Activated CD4-positive, alpha-beta T cell treated with anti-CD3 and anti-CD28 coated beads for 4 hours (primary cell): ENCODE measurements at places on chromosomes 5 and 9.

GRCh38 chr9:4324513-4324912, 24.6 kb upstream of the GLIS3 start:
- no peak for DNase-seq

- DNase-seq = no peak
Observed at GRCh38 chr5:82982846-82983245, 94.3 kb downstream of the TMEM167A start.

GRCh38 chr5:126780165-126780827, 3.4 kb downstream of the LMNB1 start:
- peak; percentile 58 for DNase-seq

DNA sequence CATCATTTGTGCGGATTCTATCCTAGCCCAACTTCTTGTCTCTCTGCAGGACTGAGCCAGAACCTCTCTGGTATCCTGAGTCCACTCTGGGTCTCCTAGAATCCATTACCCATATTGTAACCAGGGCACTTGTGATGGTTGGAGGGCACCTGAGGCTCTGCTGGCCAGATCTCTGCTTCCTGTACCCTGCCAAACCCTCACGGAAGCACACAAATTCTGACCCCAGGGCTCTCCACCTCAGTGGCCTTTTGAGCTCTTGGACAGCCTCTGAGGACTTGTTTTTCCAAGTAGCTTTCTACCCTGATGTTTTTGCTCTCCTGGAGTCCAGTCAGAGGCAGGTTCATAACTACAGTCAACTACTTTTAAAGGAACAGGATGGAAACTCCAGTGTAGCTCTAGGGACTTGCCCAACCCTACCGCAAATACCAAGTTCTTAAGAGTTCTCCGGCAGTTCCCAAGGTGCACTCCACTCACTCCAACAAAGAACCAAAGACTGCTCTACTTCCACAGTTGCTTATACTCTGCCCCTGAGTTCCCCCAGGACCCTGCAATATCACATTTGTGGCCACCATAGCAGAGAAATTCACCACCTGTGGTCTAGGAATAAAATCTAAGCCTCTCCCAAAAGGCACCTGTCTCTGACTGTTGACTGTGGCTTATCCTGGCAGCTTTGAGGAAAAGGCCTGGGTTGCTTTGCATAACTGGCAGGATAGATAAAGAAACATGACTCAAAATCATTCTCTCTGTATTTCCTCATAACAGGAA, 9.6 kb downstream of the PIP5K1B start:
- DNase-seq = no peak

DNA sequence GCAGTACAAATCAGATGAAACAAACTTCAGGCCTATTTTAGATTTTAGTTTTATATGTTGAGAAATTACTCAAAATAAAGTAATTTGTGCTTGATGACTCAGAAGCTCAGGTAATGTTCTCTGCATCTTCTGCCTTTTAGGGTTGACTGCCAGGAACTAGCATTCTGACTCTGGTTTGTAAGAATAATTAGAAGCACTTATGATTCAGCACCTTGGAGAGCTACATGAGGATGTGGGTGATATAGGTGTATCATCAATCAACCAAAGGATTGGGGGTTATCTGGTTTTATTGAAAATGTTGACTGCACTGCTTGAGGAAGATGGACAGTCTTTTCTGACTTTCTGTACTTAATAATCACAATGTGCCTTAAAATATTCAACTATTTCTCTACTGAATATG, 118.7 kb upstream of the SGCD start:
- no peak for DNase-seq

GRCh38 chr5:164076556-164076955, 571.1 kb downstream of the MAT2B start:
- no peak for DNase-seq

- DNase-seq = no peak
Observed at GRCh38 chr5:124511791-124512190, 234.6 kb downstream of the ZNF608 start.

- DNase-seq = no peak
Observed at GRCh38 chr9:122261469-122261881, 3.2 kb downstream of the RBM18 start.

DNA sequence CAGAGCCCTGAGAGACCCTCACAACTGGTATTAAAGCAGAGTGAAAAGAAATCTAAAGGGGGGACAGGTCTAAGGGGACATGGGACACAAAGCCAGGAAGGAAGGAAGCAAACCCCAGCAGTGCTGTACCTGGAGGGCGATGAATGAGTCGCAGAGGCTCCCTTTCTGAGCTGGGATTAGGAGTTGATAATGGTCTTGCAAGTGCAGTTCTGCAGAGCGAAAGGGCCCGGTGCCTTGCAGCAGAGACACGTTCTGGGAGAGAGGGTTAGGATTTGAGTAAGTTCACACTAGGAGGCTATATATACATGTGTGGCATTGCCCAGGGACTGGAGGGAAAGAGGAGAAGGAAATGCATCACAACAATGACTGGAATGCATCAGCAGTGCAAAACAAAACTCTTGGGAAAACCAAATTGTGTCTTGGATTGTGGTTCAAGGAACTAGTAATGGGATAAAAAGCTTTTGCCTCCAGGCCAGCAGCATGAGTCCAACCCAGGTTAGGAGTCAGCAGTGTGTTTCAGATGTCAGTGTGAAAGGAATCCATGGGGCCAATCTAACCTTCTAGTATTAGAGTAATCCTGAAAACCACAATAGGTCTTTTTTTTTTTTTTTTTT, 38.8 kb upstream of the LIFR start:
- no peak for DNase-seq

DNA sequence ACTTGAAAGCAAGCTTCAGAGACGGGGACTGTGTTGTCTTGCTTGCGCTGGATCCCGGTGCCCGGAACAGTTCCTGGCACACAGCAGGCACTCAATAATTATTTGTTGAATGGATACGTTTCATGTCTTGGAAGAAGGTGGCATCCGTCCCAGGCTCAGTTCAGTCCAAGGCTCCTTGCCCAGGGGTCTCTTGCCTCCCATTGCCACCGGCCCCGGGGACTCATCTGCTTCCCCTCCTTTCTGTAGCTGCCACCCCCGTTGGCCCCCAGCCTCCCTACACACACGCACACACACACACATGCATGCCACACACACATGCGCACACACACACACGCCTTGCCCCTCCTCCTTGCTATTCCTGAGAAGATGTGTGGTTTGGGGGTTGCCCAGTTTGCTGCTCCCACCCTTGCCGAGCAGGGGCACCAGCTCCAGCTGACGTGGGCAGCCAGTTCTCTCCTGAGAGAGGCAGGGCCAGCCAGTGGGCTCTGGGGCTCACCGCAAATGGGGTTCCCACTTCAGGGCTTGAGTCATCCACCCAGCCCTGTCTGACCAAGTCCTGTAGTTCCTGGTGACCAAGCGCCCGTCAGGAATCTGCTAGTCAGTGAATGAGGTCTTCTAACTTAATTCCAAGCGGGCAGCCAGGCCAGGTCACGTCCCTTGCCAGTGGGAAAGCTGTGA, 41.8 kb downstream of the HK3 start:
- no peak for DNase-seq

- DNase-seq = no peak
Observed at GRCh38 chr5:1760656-1761452, 38.8 kb downstream of the MRPL36 start.

DNA sequence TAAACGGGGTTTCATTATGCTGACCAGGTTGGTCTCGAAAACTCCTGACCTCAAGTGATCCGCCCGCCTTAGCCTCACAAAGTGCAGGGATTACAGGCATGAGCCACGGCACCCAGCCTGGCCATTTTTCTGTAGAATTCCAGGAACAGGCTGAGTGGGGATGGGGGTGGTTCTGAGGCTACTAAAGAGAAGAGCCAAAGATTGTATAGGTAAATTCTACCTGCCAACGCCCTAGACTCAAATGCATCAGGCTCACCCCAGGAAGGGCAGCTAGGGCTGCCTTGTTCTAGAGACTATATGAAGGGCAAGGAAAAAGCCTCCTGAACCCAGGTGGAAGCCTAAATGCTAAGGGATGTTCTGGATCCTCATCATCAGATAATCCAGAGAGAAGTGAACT, 1.6 kb upstream of the C5orf52 start:
- DNase-seq = no peak

GRCh38 chr5:115398719-115399118, 102.3 kb upstream of the CCDC112 start:
- no peak for DNase-seq

GRCh38 chr5:126363658-126364057, 59.6 kb upstream of the GRAMD2B start:
- DNase-seq = no peak

DNA sequence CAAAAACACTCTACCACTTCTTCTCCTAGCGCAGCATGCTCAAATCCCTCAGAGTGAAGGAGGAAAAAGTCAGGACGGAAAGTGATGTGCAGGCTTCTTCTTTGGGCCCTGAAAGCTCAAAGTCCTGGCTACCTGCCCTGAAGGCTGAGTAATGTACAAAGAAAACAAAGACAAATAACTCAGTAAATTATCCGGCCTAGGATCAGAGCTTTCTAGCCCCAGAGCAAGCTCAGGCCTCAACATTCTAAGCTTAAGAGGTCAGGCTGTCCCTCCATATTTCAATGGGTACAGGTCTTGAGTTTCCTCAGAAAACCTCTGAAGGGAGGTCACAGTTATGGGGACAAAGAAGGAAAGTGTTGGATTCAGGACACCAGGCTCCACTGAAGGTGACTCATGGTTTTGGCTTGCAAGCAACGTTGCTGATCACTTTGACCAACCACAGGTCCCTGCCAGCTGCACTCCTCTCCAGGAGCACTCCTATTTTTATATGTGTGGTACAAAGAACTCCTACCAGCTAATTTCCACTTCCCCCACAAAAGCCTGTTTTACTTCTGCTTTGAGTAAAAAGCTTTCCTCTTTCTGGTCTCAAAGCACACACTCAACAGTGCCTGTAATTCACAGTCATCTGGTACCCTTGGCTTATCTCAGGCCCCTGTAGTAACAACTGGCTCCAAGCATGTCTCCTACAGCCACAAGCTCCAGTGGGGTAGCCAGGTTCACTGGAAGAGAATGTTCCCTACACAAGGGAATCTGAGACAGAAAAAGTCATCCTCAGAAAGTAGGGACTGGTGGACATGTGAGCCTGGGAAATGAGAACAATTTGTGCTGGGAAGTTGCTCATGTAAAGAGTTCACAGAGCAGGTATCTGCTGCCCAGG, 115.7 kb downstream of the UGCG start:
- no peak for DNase-seq

DNA sequence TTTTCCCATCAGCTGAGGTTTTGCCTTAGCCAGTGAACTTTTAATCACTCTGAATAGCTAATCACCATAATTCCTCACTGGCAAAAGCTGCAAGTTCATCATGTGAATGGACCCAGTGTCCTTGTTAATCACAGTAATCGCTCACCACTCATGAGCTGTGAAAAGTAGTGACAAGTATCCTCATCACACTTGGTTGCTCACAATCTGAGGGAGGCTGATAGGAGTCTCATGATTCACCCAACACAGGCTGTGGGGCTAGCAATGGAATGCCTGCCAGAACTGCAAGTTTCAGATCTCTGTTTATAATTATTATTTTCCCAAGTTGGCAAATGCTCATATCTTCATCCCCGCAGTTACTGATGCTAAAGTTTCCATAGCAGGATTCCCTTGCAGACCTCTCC, 467.2 kb downstream of the KIF4B start:
- DNase-seq = no peak

- DNase-seq = no peak
Observed at GRCh38 chr9:134960701-134961181, 43.0 kb upstream of the FCN1 start.

DNA sequence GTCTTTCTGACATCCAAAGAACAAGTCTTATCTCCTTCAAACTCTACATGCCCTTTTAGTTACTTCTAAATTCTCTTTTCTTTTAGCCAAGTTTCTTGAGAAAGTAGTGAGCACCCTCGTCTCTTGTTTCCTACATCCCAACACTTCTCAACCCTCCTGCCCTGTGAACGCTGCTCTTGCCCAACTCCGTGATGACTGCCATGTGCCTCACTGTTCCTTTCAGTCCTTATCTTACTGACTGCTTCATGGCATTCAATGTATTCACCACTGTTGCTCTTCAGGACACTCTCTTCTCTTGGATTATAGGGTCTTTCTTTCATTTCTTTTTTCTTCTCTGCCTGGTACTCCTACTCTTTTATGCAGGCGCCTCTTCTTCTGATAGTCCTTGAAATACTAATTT, 14.8 kb downstream of the C9 start:
- DNase-seq = no peak

- DNase-seq = no peak
Observed at GRCh38 chr9:75432386-75432785, 344.1 kb downstream of the OSTF1 start.

DNA sequence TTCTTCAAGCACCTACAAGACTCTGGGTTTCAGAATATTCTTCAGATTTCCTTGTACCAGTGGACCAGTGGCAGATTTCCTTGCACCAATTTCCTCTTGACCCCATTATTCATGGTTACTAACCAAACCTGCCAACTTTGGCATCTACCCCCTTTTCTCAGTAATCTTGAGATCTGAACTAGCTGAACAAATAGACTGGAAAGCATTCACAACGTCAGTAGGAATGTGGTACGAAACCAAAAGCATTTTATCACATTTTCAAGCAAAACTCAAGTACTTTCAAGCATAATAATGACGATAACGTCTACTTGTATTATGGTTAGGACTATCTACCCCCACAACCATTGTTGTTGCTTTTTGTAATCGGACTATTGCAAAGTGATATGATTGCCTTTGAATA, 1217.3 kb downstream of the PTPRD start:
- DNase-seq = no peak

GRCh38 chr9:88312045-88312444, 76.2 kb upstream of the SPIN1 start:
- no peak for DNase-seq

DNA sequence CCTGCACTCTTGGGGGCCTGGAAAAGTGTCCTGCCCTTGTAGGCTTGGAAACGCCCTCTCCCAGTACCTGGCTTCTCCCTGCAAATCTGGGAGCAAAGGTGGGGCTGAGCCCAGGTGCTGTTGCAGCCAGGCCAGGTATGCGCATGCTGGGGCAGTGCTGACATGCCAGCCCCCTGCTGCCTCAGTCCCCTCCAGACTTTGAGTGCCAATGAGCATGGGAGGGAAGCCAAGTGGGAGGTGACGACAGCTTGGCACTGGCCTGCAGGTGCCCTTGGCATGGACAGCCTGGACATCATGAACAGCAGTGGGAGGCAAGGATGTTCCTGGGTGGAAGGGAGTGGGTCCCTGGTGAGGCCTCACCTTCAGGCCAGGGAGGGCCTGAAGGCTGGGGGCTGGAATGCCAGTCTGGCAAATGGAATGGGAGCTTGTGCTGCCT, 1494.4 kb upstream of the NUDT12 start:
- no peak for DNase-seq

- DNase-seq = no peak
Observed at GRCh38 chr9:109164042-109164441, 3.0 kb downstream of the FRRS1L start.

DNA sequence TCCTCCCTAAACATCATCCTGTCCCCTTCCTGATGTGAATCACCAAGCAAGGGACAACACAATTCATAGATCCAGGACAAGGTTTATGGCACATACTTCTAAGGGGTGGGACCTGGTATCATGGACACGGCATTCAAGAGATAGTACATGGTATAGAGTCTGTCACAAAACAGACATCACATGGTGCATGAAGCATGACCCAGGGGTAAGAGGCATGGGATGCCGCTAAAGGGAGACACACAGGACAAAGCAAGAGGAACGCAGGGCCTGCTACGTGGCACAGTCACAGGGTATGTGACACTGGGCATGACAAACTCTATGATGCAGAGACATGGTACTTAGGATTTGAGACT, 20.7 kb downstream of the GSN start:
- DNase-seq = no peak

- no peak for DNase-seq
Observed at GRCh38 chr5:130198927-130199326, 294.7 kb downstream of the CHSY3 start.

GRCh38 chr9:34332076-34332964, 3.0 kb downstream of the NUDT2 start:
- DNase-seq = peak; percentile 5
